ENCODE measurements at places on chromosomes 7 and 10. TPM values are rescaled to one million over a fixed set of nuclear protein-coding genes. Genes with fewer than 3 reads are reported as not detected.

DNA sequence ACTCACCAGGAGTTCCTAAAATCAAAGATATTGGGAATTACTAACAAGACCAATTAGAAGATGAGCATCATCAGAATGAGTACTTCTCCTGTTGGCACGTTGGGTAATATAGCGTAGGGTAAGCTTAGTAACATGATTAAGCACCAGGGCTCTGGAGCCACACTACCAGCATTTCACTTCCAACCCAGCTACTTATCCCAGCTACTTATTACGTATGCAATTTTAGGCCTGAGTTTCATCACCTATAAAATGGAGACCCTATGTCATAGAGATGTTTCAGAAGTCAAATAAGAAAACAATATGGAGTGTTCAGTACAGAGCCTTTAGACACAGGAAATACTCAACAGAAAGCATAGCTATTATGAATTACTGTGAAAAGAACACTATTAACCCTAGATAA is 19.0 kb downstream of the GDI2 start:
- DNase-seq, result no peak

DNA sequence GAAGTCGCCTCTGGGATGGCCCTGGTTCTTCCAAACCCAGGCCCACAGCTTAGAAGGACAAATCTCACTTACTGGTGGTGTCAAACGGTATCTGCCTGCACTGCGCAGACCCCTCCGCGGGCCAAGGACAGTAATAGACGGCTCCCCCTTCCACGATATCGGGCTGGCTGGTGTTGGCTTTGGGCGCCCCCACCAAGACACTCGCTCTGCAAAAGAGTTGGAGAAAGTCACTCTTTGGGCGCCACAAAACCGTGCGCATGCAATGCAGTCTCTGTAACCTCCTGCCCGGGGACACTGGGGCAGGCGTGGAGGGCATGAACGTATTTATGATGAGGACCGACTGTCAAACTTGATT is 1.1 kb downstream of the ITGA8 start:
- DNase-seq, result peak; percentile 8

- DNase-seq, result no peak
These were observed 25.6 kb downstream of the CDC123 start for GRCh38 chr10:12221323-12222298.

ACTL6B gene
- total RNA-seq, result 0.90 TPM

GRCh38 chr10:6119962-6120361 is 31.1 kb downstream of the RBM17 start:
- DNase-seq, result no peak

- DNase-seq, result peak; percentile 69
These were observed 2.0 kb upstream of the KIF11 start for GRCh38 chr10:92590623-92591549.

GRCh38 chr7:40965016-40965415 is 737.9 kb downstream of the INHBA start:
- DNase-seq, result no peak

GRCh38 chr10:121531076-121531829 is 67.0 kb downstream of the FGFR2 start:
- no peak for DNase-seq

GRCh38 chr7:156650042-156650441 is 9.5 kb downstream of the RNF32 start:
- peak; percentile 78 for DNase-seq

GRCh38 chr10:43145311-43145710 is 7.1 kb downstream of the CSGALNACT2 start:
- no peak for DNase-seq

GRCh38 chr7:7051206-7051877 is 131.0 kb upstream of the C1GALT1 start:
- DNase-seq, result no peak

- DNase-seq, result no peak
These were observed 196.2 kb upstream of the AGK start for GRCh38 chr7:141355032-141355431.

KIF5B gene
- 61.1 TPM for total RNA-seq

GIMAP7 gene
- total RNA-seq, result not detected

GRCh38 chr7:127582361-127582760 is 3.0 kb downstream of the GCC1 start:
- no peak for DNase-seq

GRCh38 chr7:132162556-132163144 is 413.6 kb downstream of the PLXNA4 start:
- DNase-seq, result peak; percentile 83

GRCh38 chr10:24360282-24361127 is 151.6 kb downstream of the KIAA1217 start:
- DNase-seq, result peak; percentile 70

DNA sequence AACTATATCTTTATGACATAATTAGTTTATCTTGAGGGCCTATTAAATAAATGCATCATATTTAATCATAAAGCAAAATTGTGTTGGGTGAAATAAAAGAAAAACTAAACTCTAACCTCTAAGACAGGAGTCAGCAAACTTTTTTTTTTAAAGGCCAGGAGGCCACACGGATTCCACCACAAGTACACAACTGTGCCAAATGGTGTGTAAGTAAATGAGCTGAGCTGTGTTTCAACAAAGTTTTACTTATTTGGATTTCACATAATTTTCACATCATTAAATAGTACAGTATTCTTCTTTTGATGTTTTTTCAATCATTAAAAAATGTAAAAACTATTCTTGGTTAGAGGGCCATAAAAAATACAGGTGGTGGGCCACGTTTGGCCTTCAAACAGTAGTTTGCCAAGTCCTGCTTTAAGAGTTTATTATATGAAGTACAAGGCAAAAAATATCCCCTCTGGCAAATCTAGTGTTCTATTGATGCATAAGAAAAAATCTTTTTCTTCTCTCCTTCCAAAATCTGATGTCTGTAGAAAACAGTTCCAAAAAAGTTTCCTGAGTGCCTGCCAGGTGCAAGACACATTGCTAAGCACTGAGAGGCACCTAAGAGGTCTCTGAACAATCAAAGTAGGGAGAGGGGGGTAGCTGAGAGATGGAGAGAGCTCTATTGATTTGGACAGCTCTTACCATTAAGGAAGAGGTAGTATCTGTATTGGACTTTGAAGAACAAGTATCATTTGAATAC is 26.5 kb upstream of the SPOCK2 start:
- no peak for DNase-seq

SPOCK2 gene
- total RNA-seq, result 1.3 TPM

C10orf67 gene
- total RNA-seq, result not detected

DNA sequence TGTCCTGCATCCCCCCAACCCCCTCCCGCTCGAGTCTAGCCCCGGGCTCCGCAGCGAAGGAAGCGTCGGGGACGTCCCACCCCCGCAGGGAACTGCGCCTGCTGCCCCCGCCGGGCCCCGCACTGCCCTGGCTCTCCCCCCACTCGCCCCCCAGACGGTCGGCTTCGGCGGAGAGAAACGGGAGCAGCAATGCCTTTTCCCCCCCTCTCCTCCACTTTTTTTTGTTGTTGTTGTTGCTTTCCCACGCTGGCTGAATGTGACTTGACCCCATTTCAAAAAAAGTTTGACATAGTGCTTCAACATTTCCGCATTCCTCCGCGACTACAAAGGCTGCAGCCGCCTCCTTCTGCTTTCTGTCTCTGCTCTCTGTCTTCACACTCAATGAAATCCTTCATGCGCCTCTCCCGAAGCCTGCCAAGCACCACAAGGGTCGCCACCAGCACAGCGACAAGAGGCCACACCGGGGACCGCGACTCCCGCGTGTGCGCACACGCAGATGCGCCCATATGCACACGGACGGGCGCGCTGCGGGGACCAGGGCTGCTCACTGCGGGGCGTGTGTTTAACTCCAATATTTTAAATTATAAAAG is 1.0 kb downstream of the CDK6 start:
- peak; percentile 89 for DNase-seq

GRCh38 chr7:16236381-16236780 is 185.0 kb downstream of the CRPPA start:
- DNase-seq, result no peak

GRCh38 chr7:42690794-42691639 is 220.9 kb downstream of the C7orf25 start:
- DNase-seq, result peak; percentile 35

GRCh38 chr7:54260941-54261371 is 281.2 kb upstream of the VSTM2A start:
- no peak for DNase-seq

DNA sequence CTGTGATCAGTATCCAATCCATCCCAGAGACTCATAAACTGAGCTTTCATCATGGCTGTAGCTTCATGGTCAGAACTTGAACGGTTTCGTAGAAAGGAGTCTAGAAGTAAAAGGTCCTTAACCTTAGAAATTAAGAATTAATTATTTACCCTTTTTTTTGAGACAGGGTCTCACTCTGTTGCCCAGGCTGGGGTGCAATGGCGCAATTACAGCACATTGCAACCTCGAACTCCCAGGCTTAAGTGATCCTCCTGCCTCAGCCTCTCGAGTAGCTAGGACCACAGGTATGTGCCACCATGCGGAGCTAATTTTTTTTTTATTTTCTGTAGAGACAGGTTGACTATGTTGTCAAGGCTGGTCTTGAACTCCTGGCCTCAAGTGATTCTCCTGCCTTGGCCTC is 41.7 kb downstream of the ATAD1 start:
- DNase-seq, result no peak

- DNase-seq, result peak; percentile 8
These were observed 656.3 kb upstream of the CELF2 start for GRCh38 chr10:10361301-10361885.

DNA sequence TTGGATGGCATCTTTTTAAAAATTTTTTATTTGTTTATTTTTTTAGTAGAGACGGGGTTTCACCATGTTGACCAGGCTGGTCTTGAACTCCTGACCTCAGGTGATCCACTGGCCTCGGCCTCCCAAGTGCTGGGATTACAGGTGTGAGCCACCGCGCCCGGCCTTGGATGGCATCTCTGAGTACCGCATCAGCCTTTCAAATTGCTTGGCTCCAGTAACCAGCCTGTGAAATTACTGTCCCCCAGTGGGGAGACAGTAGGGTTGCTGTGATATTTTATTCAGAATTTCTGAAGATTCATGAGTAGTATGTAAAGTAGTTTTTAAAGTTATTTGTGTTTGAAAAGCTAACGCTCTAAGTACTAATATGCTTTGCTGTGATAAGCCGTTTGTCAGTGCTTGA is 1.2 kb downstream of the NUB1 start:
- DNase-seq, result no peak

DNA sequence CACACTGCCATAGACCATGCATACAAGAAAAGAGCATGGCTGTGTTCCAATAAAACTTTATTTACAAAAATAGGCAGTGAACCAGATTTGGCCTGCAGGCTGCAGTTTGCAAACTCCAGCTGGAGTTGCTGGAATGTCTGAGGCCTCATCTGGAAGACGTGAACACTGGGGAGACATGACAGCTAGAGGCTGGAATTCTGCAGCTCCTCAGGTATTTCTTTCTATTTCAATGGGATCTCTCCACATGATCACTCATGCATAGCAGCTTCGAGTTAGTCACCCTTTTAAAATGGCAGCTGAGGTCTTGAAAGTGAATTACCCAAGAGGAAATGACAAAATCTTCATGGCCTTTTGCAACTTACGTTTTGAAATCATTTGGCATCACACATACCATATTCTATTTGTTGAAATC is 52.6 kb upstream of the BET1 start:
- DNase-seq, result peak; percentile 3

- no peak for DNase-seq
These were observed 61.3 kb downstream of the MICU1 start for GRCh38 chr10:72564596-72564995.

GRCh38 chr7:16423761-16424160 is 2.4 kb upstream of the CRPPA start:
- DNase-seq, result no peak

CELF2 gene
- 8.5 TPM for total RNA-seq

CYP2W1 gene
- total RNA-seq, result not detected

MRC1 gene
- total RNA-seq, result 0.17 TPM

C10orf105 gene
- total RNA-seq, result 0.18 TPM

IKZF5 gene
- total RNA-seq, result 5.0 TPM

DNA sequence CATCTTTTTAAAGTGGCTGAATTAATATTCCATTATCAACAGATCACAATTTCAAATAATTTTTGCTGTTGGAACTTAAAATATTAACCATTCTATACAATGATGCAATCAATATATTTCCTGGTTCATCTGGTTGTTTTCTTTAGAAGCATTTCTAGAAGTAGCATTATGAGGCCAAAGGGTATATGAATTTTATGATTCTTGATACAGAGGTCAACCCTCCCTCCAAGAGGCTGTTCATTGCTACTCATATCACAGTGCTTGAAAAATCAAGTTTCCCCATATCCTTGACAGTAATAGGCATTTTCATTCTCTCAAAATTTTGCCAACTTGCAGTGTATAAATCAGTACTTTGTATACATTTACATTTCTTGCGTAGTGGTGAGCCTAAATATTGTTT is 312.6 kb downstream of the BMPER start:
- DNase-seq, result no peak

POP7 gene
- 95.0 TPM for total RNA-seq

GRCh38 chr7:1455241-1455939 is 3.9 kb downstream of the MICALL2 start:
- DNase-seq, result peak; percentile 84

PTF1A gene
- total RNA-seq, result 0.48 TPM

DNA sequence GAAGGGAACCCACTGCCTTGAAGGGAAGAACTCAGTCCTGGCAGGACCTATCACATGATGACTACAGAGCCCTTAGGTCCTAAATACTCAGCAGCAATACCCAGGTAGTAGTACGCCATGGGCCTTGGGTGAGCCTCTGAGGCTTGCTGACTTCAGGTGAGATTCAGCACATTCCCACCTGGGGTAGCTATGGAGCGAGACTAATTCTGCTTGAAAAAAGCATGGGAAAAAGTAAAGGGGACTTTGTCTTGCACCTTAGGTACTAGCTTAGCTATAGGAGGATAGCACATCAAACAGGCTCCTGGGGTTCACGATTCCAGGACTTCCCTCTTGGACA is 98.2 kb upstream of the MEOX2 start:
- no peak for DNase-seq

All from H7 (cell line).